Iris pigment epithelial cell (primary cell): ENCODE measurements at places on chromosomes 5 and 9.

GRCh38 chr5:75405296-75405695 is 68.3 kb downstream of the HMGCR start:
- DNase-seq: peak; percentile 45

- peak; percentile 56 for DNase-seq
Measured at GRCh38 chr5:77776554-77777206, 541 bp upstream of the TBCA start.

- peak; percentile 22 for DNase-seq
Measured at GRCh38 chr9:114275246-114276004, 47.5 kb upstream of the ORM1 start.

GRCh38 chr9:86843206-86843605 is 104.1 kb downstream of the GAS1 start:
- DNase-seq: peak; percentile 15

DNA sequence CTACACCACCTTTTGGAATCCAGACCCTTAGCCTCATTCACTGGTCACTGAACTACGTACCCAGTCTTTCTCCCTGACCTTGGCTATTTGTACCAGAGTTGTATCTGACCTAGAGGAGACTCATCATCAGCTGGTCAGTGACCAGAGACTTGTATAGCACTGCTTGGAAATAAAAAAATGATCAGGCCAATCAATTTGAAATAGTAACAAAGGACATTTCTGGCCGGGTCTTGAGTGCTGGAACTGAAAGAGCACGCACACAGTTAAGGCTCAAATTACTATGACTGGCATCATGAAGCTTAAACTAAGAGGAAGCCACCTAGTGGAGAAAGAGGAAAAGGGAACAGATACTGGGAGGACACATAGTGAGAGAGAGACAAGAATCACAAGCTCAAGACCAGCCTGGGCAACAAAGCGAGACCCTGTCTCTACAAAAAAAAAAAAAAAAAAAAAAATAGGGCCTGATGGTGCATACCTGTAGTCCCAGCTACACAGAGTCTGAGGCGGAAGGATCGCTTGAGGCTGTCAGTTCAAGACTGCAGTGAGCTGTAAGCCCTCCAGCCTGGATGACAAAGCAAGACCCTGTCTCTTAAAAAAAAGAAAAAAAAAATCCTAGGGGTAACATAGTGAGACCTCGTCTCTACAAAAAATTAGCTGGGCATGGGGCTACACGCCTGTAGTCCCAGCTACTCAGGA is 12.8 kb upstream of the SRP19 start:
- DNase-seq: peak; percentile 85

- DNase-seq: peak; percentile 77
Measured at GRCh38 chr5:15376803-15377202, 123.2 kb upstream of the FBXL7 start.

DNA sequence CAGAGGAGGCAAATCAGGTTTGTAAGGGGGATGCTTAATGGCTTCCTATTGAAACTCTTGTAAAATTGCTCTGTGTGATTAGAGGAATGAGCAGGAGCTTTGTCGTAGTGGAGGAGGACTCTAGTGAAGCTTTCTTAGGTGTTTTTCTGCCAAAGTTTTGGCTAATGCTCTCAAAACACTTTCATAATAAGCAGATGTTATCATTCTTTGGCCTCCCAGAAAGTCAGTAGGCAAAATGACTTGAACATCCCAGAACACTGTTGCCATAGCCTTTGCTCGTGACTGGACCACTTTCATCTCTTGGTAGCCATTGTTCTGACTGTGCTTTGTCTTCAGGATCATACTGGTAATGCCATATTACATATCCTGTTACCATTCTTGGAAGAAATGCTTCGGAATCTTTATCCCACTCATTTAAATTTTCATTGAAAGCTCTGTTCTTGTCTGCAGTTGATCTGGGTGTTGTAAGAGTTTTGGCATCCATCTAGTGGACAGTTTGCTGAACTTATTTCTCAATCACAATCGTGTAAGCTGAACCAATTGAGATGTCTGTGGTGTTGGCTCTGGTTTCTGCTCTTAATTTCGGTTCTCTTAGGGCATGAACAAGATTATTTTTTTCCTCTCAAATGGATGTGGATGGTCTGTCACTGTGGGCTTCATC is 187.6 kb downstream of the COMMD10 start:
- peak; percentile 81 for DNase-seq

DNA sequence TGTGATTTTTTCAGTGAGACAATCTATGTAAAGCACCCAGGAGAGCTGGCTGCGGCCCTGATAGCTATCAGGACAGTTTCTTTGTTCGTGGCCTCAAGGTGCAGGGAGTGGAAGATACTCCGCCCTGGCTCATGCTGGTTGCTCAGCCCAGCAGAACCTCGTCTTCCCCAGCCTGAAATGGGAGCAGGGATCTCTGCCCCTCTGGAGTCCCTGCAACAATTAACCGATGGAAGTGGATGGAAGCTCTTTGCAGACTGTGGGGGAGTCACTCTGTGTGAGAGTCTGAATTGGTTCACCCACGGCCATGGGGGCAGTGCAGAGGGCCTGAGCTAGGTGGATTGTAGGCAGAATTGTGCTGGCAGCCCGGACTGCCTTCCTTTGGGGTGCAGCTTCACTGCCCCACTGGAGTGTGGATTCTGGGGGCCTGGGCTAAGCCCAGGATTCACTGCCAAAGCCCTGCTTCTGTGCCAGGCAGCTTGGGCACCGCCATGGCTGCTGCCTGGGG is 2.8 kb downstream of the AIF1L start:
- no peak for DNase-seq

GRCh38 chr9:105087910-105088898 is 156.2 kb upstream of the SLC44A1 start:
- DNase-seq: peak; percentile 14

- peak; percentile 66 for DNase-seq
Measured at GRCh38 chr5:17816944-17817343, 182.7 kb downstream of the TAF11L14 start.

DNA sequence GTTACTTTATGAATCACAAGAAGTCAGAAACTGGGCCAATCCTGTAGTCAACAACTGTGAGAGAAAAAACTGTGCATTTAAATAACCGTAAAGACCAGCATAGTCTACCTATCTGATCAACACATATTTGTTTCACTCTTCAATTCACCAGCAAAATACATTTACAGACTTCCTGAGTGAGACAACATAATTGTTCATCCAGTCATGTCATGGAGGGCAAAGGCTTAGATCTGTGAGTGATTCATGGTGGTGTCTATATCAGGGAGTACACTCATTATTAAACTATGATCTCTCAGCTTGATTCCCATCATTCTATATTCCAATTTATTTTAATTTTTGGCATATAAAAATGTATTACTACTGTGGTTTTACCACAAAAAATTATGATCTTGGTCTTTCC is 694.6 kb downstream of the DNAH5 start:
- DNase-seq: peak; percentile 25
